ENCODE measurements at places on chromosomes 2 and 18.

DNA sequence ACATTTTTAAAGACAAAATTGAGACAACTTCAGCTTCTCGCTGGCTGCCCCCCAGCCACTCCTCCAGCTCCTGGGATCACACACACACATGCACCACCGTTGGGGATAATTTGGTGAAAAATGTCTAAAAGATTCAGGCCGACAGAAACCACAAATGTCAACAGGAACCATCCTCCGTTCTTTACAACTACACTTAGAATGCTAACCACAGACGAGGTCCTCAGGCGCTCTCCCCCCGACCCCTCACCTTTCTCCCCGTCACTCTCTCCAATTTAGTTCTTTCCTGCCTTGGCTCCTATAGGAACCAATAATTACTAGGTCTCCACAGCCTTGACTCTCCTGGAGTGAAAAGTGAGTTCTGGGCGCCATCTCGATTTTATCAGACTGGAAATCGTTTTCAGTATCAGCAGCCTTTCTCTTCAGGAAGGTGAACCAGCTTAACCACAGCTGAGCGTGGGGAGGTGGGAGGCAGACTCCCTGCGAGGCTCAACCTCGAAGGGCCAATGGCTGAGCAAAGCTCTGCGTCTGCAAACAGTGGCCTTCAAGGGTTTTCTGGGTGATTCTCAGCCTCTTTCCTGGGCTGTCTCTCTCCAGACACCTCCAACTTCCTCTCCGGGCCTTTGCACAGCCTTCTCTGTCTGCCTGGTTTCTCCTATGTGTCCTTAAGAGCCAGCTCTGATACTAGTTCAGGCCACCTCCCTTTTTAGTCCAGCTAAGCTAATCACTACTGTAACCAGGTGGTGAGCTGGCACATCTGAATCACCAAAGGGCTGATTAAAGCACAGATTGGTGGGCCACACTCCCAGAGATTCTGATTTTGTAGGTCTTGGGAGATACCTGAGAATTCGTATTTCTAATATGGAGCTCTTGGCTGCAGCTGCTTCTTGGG, 115.7 kb upstream of the COPS8 start:
- DNase-seq: no peak

GRCh38 chr2:157158111-157158510, 99.4 kb upstream of the GALNT5 start:
- no peak for DNase-seq

DNA sequence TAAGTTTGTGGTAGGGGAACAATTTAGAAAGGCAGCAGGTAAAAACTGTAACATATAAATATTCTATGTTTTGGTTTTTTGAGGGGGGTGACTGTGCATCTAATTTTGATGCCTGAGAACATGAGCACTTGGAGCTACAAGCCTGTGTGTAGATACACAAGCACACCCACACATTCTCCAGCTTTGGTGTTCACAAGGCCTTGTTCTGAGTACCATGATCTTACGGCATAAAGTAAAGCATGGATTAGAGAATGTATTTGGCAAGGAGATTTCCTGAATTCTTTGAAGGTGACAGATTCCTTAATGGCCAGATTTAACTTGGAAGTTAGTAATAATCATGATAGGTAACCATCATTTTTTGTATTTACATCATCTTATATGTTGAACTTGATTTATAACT, 42.7 kb downstream of the MAP3K20 start:
- DNase-seq: no peak

- no peak for DNase-seq
Observed at GRCh38 chr2:157592948-157593347, 35.7 kb downstream of the ACVR1C start.

- no peak for DNase-seq
Observed at GRCh38 chr18:13324880-13325279, 106.3 kb downstream of the LDLRAD4 start.

GRCh38 chr2:36701918-36702317, 5.4 kb downstream of the VIT start:
- DNase-seq: no peak
